G401 (cell line): ENCODE measurements at places on chromosomes 13 and 19.

- no peak for DNase-seq
These were observed 366.8 kb downstream of the SLITRK1 start for GRCh38 chr13:83515268-83516015.

DNA sequence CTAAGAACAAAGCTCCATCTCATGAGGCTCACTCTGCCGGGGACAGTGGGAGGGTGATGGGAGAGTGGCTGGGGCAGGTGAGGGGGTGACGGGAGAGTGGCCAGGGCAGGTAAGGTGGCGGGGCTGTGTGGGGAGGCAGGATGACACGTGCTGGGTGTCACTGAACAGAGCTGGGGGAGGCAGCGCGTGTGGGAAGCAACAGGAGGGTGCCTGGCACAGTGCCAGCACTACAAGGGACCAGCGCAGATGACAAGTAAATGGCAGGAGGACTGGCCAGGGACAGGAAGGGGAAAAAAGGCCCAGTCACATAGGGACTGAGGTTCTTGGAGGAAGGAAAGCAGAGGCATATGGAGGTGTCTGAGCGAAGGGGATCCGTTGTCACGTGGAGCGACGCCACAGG is 129.9 kb downstream of the RNF17 start:
- DNase-seq, result no peak

DNA sequence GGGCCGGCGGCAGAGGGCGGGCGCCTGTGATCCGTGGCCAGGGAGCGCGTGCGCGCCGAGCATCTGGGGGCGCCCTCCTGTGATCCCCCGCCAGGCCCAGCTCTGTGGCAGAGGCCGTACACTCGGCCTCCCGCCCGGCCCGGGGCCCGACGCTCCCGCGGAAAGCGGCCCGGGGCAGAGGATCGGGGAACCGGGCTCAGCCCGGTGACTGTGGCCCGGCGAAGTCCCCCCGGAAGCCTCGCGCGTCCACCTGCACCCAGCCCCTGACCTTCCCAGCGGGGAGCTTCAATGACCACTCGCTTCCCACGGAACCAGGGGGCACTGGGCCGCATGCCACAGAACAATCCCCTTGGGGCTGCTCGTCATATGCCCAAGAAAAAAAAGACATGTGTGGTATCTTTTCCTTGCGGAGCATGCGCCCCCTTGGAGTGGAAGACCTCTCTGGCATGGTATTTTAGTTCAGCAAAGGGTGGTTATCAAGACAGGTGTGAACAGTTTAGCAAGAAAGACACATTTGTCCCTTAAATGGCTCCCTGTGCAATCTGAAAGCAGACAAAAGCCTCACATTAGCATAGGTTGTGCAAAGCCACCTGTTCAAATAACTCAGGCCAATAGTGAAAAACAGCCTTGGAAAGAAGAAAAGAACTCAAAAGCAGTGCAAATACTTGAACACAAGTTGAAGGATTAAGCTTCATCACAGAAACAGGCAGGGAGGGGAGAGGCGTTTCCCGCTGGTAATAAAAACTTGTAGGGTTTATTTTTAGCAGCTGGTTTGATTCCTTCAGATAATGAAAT is 290.9 kb upstream of the SOX21 start:
- DNase-seq, result no peak

DNA sequence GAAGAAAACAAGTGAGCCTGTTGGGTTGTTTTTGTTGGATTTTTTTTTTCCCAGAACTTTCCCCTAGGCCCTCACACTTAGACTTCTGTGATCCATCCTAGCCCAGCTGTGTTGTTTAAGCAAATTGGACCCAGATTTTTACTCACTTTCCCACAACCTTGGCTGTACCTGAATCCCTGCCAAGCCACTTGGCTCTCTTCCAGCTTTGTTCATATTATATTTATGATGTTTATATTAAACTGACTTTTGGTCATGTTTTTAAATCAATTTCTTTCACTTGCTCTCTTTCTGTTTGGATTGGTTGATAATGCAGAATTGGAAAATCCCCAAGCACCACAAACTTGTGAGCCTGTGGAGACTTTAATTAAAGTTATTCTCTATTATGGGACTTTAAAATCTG is 16.6 kb downstream of the OLFM4 start:
- DNase-seq, result no peak

- no peak for DNase-seq
These were observed 1567.4 kb downstream of the EFNB2 start for GRCh38 chr13:104967836-104968630.

DNA sequence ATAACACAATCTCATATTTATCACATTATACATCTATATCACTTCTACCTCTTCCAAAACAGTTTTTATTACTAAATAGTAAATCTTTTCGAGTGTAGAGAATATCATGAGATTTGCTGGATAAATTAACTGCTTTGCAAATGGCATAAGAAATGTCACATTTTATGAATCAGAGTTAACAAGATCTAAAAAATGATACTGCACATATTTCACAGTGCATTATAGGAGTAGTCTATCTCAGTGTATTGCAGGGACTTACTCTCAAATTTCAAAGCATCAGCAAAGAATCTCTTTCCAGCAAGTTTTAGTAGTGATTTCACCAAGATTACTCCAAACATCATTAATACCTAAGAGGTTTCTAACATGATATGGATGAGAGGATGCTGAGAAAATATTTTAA is 687.1 kb upstream of the SLITRK1 start:
- no peak for DNase-seq

GRCh38 chr19:18294467-18294864 is 13.0 kb upstream of the JUND start:
- DNase-seq, result no peak

GRCh38 chr19:32976223-32976805 is 4.3 kb downstream of the FAAP24 start:
- DNase-seq, result peak; percentile 79

DNA sequence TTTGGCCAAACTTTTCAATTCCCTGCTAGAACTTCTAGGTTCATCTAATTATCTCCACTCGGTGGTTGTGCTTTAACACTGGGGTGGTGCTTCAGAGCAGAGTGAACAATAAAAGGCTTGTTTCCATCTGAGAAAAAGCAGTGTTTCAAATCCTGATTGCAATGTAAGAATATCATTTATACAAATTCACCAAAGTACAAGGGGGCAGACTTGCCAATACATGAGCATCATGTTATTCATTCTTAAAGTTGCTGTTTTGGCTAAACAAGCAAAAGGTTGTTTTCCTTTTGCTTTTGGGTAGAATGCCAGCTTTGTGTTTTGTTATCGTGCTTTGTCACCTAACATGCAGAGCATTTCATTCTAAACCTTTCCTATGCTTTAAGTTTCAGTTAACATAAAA is 78.5 kb upstream of the UBAC2 start:
- no peak for DNase-seq

- peak; percentile 52 for DNase-seq
These were observed 610.6 kb upstream of the ATXN8OS start for GRCh38 chr13:69496981-69497380.

- no peak for DNase-seq
These were observed 58.8 kb upstream of the ZNF536 start for GRCh38 chr19:30313353-30313750.

GRCh38 chr13:48532256-48532505 is 699 bp downstream of the RCBTB2 start:
- DNase-seq, result peak; percentile 71

- no peak for DNase-seq
These were observed 34.7 kb upstream of the SLITRK6 start for GRCh38 chr13:85833921-85834320.

- DNase-seq, result no peak
These were observed 8.1 kb upstream of the ADGRE2 start for GRCh38 chr19:14786421-14786851.

- DNase-seq, result no peak
These were observed 354.0 kb downstream of the MTUS2 start for GRCh38 chr13:29174093-29174492.

DNA sequence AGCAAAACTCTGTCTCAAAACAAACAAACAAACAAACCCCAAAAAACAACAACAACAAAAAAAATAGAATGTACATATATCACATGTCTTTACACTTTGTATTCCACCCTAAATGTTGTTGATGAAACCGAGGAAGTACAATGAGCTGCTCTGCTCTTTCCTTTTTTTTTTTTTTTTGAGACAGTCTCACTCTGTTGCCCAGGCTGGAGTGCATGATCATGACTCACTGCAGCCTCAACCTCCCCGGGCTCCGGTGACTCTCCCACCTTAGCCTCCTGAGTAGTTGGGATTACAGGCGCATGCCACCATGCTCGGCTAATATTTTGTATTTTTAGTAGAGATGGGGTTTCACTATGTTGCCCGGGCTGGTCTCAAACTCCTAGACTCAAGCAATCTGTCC is 30.6 kb upstream of the LRP3 start:
- DNase-seq, result no peak

DNA sequence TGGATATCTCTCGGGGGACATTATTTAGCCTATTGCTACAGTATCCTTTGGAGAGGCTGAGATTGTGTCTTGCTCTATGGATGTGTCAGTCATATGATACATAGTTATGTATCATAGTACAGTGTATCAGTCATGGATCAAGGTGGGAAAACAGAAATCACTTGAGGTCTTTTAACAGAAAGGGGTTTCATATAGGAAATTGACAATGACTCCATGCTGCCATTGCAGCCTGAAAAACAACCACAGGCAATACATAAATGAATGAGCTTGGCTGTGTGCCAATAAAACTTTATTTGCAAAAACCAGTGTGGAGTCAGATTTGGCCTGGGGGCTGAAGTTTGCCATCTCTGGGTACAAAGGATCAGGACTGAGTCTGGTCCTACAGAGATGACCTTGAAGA is 35.4 kb downstream of the COLGALT1 start:
- DNase-seq, result no peak

DNA sequence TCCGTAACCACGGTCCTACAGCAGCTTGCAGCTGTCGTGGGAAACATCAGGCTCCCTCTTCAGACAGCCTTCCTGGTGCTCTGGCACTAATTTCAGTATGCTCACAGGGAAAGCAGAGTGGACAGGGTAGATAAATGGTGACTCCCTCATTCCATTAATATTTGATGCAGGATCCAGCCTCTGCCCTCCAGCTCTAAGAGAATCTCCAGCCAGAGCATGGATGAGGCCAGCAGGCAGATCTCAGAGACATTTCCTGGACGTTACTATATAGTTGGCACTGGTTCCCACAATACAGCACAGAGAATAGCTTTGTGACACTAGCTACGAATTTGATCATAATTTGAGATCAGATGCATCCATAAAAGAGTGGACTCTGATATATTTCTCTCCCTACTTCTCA is 341.4 kb downstream of the LIG4 start:
- no peak for DNase-seq

DNA sequence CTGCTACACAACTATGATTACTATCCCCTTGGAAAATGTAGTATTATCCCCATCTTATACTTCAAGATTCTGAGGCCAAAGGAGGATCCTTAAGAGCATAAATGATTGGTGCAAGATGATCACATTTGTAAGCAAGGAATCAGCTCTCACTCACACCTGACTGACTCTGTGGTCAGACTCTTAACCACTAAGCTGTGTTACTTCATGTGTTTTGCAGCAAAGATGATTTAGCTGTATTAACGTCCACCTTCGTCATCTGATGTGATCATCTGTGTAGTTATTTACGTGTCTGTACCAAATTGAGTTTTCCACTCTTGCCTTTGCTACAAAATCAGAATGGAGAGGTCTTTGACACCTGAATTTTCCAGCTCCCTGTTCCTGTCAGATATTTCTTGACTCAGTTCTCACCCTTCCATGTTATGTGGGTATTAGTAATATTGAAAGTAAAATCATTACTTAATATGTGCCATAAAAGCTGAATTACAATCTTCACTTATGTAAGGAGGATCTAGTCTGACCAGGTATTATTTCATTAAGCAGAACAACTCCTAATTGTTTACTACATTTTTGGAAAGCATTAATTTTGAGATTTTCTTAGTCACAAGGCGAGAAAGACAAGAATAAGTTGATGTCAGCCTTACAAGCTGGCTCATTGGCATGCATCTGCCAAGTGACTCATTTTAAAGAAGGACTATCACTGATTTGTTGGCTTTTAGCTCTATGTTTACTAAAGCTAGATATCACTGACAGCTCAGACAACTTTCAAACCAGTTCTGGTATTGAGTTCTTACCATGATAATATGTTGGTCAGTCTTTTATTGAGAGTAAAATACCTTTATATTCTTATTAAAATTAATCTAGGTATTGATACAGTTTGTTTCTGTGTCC is 1279.8 kb upstream of the PCDH9 start:
- no peak for DNase-seq

- DNase-seq, result no peak
These were observed 1169.0 kb downstream of the DIAPH3 start for GRCh38 chr13:58994777-58995176.

- no peak for DNase-seq
These were observed 156.4 kb downstream of the MYO16 start for GRCh38 chr13:108785844-108786243.

DNA sequence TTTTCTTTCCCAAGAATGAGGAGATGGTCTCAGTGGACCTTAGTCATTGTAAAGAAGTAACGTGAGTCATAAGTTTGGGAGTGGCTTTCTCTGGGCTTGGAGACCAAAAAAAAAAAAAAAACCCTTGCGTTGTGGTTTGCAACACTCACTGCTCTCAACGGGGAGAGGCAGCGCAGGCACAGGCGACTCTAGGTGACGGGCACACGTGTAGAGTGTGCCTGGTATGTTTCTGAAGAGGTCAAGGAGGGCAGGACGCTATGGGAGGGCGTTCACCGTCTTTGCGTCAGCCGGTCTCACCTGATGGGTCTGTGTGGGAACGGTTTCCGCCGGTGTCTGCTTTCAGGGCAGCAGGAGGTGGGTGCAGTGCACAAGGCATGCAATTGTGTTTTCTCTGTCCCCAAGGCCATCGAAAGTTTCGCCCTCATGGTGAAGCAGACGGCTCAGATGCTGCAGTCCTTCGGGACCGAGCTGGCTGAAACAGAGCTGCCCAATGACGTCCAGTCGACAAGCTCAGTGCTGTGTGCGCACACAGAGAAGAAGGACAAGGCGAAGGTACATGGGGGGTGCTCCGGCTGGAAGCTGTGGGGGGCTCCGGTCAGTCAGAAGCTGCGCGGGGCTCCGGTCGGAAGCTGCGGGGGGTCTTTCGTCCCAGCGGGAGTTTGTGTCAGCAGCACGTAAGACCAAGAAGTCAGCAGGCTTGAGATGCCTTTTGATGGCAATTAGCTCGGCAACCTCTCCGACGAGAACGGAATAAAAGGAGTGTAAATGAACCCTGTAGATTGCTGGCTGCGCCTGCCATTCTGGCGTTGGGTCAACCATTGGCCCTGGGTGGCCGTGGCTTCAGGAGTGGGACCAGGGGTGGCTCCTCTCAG is 40.8 kb upstream of the F7 start:
- DNase-seq, result no peak

DNA sequence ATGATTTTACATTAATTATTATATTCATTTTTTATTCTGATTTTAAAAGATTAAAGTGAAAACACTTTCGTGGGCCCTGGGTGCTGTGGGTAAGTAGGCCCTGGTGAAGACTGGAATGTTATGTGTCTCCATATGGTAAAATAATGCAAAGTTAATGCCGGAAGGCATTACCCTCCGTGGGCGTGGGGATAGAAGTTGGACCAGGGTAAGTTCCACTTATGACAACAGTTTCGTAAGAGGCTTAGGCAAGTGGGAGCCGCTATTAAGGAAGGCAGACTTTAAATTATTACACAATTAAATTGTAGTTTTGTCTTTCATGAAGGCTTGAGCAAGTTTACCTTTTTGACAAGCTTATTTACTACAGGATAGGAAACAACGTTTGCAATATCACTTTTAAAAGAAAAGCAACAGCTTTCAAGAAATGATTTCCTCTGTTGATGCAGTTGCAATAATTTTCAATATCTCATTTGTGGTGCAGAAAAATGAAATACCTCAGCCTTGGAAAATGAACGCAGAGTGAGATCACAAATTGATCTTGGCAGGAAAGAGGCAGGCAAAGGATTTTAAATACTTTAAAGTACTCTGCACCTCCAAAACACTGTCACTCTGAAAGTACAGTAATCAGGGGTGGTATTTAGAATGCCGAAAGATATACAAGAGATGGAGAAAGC is 310.6 kb downstream of the DCT start:
- no peak for DNase-seq
